ENCODE measurements at places on chromosomes 12 and 14. TPM values are rescaled to one million over a fixed set of nuclear protein-coding genes. Genes with fewer than 3 reads are reported as not detected.

APOLD1 gene
- total RNA-seq: 1.3 TPM

OTOGL gene
- 0.08 TPM for total RNA-seq

VRTN gene
- total RNA-seq: not detected

SYNE3 gene
- total RNA-seq: 19.2 TPM

MYO1H gene
- not detected for total RNA-seq

RAPGEF3 gene
- total RNA-seq: 4.1 TPM

SEL1L gene
- total RNA-seq: 181 TPM

SCYL2 gene
- total RNA-seq: 27.2 TPM

BEGAIN gene
- not detected for total RNA-seq

RTN1 gene
- 0.35 TPM for total RNA-seq

ARL6IP4 gene
- 212 TPM for total RNA-seq

VWF gene
- 0.75 TPM for total RNA-seq

PTMS gene
- 43.6 TPM for total RNA-seq

DLGAP5 gene
- total RNA-seq: 9.2 TPM

ADGRD1 gene
- 0.15 TPM for total RNA-seq

TAS2R50 gene
- total RNA-seq: 1.3 TPM

RNASE12 gene
- not detected for total RNA-seq

APOF gene
- total RNA-seq: not detected

GPR137C gene
- 0.68 TPM for total RNA-seq

ARHGAP9 gene
- 0.30 TPM for total RNA-seq

SDR9C7 gene
- not detected for total RNA-seq

TBX5 gene
- total RNA-seq: 1.1 TPM

TAS2R30 gene
- total RNA-seq: 2.0 TPM

KCNJ8 gene
- total RNA-seq: 8.9 TPM

RFX4 gene
- not detected for total RNA-seq

PRPF40B gene
- 11.9 TPM for total RNA-seq

GLS2 gene
- total RNA-seq: not detected

SMCO3 gene
- total RNA-seq: 0.23 TPM

ANG gene
- 8.0 TPM for total RNA-seq

POU6F1 gene
- 1.5 TPM for total RNA-seq

PIP4P1 gene
- 17.0 TPM for total RNA-seq

ACVRL1 gene
- total RNA-seq: 109 TPM

GPR135 gene
- 0.82 TPM for total RNA-seq

KRT82 gene
- not detected for total RNA-seq

KLRF2 gene
- not detected for total RNA-seq

SAMD15 gene
- total RNA-seq: 2.0 TPM

KIF5A gene
- 0.15 TPM for total RNA-seq

LYZ gene
- total RNA-seq: not detected

MYRFL gene
- not detected for total RNA-seq

FOXM1 gene
- total RNA-seq: 3.8 TPM

NR1H4 gene
- total RNA-seq: not detected

SNAPC1 gene
- 7.6 TPM for total RNA-seq

Measured in smooth muscle cell of the coronary artery (primary cell).